Iris pigment epithelial cell (primary cell): ENCODE measurements at places on chromosomes 1 and 21.
A peak's percentile ranks its signal among the peaks of the same experiment; 100 is the strongest.

GRCh38 chr1:184818646-184819045 lies 64.0 kb upstream of the EDEM3 start:
- no peak for DNase-seq

GRCh38 chr1:94246692-94247137 lies 9.3 kb upstream of the ARHGAP29 start:
- DNase-seq = no peak

DNA sequence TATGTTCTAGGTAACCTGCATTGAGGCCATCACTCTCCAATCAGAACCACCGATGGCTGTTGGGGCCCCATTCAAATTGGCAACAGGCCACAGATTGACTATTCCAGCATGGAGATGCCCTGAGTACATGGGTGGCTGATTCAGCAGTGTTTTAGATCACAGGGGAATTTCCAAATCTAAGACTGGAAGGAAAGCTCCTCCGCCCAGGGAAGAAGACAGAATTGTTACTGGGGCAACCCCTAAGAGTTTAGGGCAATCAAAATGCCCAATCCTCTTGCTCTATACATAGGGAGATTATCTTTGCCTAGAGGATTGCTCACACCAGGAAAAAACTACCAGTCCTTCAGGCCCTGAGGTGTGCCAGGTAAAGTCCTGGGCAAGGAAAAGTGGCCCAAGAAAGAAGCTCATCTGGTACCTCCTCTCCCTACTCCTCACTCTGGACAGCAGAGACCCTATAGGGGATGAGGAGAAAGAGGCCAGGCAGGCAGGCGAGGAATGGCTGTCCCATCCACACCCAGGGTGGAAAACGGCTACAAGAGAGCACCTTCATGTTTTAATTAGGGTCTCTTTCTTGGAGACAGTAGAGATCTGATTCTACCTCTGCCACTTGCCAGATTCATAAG lies 5.8 kb downstream of the S100A8 start:
- DNase-seq = no peak

DNA sequence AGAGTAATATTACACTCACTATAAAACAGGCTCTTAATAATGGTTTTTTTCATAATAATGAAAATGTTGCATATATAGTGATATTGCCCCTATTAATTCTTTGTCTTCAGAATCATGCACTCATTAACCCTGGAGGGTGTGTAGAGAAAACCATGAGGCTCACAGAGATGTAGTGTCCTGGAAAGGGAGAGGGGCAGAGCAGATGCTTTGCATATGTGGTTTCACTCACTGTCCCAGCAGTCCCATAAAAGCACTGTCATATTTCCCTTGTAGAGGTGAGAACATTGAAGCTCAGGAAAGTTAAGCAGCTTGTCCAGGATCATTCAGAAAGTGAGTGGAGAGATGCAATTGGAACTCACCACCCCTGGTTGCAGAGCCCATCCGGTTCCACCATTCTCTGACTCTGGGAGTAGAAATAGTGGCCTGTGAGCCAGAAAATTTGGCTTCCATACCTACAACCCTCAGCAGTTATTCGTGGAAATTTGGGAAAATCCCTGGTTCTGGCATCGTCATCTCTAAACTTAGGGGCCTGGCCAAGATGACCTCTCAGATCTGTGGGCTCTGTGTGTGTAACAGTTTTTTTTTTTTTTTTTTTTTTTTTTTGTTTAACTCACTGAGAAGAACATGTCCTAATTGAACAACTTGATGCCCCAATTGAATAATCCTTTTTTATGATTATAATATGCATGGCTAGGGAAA lies 86.4 kb downstream of the RGL1 start:
- DNase-seq = no peak

- DNase-seq = no peak
Observed at GRCh38 chr21:26570203-26570602, 2.9 kb downstream of the CYYR1 start.

GRCh38 chr21:45669382-45669781 lies 25.9 kb downstream of the PCBP3 start:
- no peak for DNase-seq

DNA sequence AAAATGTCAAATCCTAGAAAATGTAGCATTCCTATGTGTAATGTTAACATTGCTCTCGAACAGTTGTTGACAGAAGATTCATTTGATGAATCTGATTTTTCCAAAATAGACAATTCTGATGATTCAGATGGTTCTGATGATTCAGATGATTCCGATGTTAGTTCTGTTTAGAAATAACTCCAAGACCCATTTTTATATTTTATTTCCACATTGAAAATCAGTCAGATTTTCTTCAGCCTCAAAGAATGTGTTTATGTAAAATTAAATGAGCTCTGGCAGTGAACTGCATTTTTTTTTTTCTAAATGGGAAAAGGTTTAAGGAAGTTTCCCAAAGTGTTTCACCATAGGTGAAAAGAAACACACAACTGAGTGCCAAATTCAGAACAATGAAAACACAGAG lies 136.5 kb downstream of the TSEN15 start:
- DNase-seq = no peak

- DNase-seq = peak; percentile 31
Observed at GRCh38 chr1:108199201-108199691, 897 bp downstream of the SLC25A24 start.

DNA sequence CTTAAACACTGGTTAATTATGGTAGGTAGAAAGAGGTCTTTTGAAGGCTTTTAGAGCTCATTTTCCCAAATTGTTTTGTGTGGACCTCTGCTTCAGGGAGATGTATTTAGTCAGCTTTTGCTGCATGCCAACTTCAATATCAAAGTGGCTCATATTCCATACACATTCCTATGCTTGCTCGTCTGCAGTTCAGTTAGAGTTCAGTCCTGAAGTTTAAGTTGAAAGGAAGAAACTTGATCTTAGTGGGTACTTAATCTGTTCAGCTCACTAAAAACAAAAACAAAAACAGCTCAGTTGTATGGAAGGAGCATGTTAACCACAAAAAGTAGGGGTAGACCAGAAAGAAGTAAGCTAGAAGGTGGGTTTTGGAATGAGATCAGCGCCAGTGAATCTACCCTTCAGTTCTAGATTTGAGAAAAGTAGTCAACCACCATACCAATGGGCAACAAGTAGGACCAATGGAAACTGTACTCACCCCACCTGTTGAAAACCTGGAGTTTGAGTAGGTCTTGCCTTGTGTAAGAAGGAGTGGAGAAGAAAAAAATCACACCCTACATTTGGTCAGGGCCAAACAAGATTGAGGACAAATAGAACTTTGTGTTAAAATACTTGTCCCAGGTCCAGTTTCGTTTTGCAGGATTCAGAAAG lies 58.0 kb downstream of the LEPR start:
- DNase-seq = peak; percentile 85

DNA sequence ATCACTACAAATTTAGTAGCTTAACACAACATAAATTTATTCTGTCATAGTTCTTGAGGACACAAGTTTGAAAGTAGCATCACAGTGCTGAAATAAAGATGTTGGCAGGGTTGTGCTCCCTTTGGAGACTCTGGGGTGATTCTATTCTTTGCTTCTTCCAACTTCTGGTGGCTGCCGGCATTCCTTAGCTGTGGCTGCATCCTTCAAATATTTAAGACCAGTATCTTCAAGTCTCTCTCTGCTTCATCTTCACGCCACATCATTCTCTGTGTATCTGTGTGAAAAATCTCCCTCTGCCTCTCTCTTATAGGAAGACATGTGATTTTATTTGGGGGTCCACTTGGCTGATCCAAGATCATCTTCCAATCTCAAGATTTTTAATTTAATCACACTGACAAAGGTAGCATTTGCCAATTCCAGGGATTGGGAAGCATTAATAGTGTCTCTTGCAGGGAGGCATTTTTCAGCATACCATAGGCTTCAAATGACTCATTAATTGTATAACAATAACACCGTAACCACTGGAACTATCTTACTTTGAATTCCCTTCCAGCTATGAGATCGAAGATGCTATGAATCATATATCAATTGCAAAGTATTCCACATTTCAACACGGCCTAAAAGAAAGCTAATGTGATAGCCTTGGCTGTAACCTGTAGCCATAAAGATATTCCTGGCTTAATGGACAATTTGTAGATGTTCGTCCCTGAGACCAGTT lies 74.6 kb downstream of the DPT start:
- no peak for DNase-seq

GRCh38 chr21:45164838-45165237 lies 90.5 kb downstream of the ADARB1 start:
- no peak for DNase-seq

DNA sequence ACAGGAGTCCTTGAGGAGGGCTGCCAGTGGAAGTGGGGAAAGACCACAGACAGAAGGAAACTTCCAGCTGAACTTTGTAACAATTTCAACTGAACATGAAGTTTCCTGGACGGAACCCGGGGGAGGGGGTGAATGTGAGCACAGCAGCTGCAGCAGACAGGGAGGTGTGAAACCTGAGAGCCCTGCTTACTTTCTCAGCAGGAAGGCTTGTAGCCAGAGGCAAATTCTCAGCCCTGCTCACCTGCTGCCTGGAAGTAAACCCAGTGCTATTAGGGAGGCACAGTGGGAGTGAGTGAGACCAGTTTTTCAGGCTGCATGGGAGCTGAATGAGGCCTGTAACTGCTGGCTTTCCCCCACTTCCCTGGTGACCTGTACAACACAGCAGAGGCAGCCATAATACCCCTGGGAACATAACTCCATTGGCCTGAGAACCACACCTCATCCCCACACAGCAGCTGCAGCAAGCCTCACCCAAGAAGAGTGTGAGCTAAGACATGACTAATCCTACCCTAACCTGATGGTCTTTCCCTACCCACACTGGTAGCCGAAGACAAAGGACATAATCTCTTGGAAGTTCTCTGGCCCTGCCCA lies 9.6 kb upstream of the SPRR2F start:
- no peak for DNase-seq

DNA sequence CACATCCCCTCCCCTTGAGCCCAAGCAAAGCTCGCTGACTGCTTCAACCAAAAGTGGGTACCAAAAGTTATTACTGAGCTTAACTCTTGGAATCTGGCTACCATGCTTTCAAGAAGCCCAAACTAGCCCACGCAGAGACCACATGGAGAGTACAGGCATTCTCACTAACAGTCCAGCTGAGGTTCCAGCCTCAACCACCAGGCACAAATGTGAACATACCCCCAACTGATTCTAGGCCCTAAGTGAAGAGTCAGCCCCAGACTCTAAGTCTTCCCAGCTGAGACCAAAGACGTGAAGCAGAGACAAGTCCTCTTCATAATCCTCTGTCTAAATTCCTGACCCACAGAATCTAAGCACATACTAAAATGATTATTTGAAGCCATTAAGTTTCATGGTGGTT lies 36.8 kb downstream of the EVI5 start:
- DNase-seq = no peak

DNA sequence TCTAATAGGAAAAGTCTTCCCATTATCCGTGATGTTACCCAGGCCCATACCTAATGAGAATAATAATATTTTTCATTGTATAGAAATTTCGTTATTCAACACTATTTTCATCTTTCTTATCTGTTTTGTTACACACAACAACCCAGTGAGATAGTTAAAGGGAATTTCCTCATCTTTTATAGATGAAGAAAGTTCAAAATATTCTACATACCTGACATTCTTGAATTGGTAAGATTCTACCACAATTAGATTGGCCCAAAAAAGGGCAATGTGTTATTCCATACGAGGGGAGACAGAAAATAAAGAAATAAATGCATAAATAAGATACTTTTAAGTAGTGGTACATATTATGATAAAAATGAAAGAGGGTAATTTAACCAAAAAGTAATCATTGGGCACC lies 405.5 kb upstream of the ADAMTS5 start:
- peak; percentile 30 for DNase-seq

DNA sequence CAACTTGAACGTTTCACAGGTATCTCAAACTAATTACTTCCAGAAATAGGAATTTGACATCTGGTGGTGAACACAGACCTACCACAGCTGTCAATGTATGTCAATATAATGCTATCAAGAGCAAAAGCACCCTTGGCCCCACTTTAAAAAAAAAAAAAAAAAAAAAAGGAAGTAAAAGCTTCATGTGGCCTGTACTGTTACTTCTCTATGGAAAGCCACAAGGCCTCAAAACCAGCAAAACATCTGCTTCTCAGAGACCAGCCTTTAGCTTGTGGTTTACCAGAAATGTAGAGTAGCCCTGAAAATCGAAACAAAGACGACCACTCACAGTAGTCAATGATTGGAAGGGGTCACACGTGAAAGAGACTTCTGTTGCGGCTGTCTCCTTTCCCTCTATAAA lies 109.6 kb downstream of the SLC45A1 start:
- DNase-seq = no peak

DNA sequence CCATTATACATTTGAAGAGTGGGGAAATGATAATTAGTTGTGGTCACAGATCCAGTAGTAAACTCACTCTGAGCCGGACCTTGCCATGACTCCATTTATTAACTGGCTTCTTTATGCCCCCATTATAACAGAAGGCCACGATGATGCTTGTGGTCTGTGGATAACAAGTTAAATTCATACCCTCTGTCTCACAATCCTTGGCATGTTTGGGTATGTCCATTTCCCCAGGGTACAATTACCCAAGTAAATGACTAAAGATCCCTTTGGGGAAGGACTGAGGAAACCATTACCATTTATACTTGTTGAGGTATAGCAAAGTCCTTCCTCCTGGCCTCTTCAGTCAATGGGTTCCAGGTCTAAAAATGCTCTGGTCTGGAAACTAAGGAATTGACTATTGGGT lies 7.3 kb upstream of the USP1 start:
- DNase-seq = no peak

DNA sequence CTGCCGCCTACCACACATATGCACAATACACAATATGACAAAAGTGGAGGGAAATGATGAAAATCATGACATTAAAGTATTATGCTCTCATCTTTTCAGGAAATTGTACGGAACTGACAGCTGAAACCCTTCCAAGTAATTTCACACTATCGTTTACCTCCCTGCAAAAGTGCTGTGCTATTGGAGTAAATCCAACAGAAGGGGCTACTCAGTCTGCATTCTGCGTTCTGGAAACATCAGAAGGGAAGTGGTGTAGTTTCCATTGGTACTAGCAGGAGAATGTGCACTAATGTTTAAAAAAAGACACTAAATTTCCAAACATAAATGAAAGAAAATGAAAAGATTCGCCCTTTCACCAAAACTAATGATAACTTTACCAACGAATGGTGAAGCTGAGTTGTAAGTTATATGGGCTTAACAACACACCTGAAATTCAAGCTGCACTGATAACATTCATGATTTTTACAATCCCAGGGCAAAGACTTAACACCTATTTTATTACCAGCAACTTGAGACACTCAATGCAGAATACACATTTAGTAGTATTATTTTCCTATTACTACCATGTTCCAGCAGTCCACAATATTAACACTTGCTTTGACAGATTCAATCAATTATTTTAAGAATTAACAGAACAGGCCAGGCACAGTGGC lies 3.2 kb downstream of the DENND1B start:
- no peak for DNase-seq

- no peak for DNase-seq
Observed at GRCh38 chr1:234923626-234924025, 205.0 kb downstream of the TOMM20 start.

- no peak for DNase-seq
Observed at GRCh38 chr1:184660462-184661191, 94.0 kb downstream of the EDEM3 start.

DNA sequence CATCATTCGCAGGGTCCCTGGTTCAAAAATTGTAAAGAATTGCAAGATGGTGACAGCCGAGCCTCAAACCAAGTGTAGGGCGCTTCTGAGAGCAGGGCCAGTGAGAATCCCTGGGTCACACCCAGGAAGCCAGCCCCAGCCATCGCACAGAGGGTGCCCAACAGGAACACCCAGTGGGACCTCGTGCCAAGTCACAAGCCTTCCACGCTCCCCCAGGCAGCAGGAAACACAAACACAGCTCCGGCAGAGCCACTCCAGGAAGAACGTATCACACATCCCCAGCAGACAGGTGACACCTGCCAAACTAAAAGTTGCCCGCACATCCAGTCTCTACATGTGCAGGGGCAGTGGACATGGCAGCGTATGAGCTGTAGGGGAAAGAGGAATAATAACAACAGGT lies 20.2 kb downstream of the DHRS3 start:
- no peak for DNase-seq
